ENCODE measurements at places on chromosomes 11 and 22.
A peak's percentile ranks its signal among the peaks of the same experiment; 100 is the strongest.

- no peak for DNase-seq
Measured at GRCh38 chr11:60459345-60459744, 3.7 kb downstream of the MS4A1 start.

GRCh38 chr11:2526808-2527381, 82.1 kb downstream of the KCNQ1 start:
- DNase-seq = no peak

- no peak for DNase-seq
Measured at GRCh38 chr22:48700566-48701295, 1126.9 kb downstream of the BRD1 start.

DNA sequence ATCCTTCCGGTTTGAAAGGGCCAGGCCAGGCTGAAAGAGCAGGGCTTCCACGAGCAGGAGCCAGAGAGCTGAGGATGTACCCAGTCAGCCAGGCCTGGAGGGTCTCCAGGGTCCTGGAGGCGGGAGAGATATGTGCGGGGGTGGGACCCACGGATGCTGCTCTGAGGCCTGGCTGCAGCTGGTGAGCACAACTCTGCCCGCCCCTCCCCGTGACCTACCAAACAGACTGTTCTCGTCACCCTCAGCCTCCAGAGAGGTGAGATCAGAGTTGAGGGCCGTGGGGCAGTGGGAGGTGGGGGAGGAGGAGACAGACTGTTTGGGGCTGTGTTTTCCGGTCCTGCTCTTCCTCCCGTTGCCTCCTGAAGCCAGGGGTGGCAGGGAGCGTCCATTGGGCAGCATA, 42.2 kb downstream of the TRIOBP start:
- DNase-seq = no peak

- no peak for DNase-seq
Measured at GRCh38 chr11:113715273-113715672, 9.2 kb upstream of the TMPRSS5 start.

- DNase-seq = peak; percentile 52
Measured at GRCh38 chr22:17836992-17837742, 62.9 kb upstream of the BID start.

GRCh38 chr11:41308286-41308685, 151.2 kb downstream of the LRRC4C start:
- DNase-seq = no peak

- DNase-seq = no peak
Measured at GRCh38 chr11:116901211-116901610, 63.8 kb upstream of the APOA1 start.

GRCh38 chr11:28228196-28228895, 120.2 kb downstream of the METTL15 start:
- DNase-seq = peak; percentile 58

GRCh38 chr11:45368697-45369096, 82.6 kb upstream of the SYT13 start:
- DNase-seq = no peak

DNA sequence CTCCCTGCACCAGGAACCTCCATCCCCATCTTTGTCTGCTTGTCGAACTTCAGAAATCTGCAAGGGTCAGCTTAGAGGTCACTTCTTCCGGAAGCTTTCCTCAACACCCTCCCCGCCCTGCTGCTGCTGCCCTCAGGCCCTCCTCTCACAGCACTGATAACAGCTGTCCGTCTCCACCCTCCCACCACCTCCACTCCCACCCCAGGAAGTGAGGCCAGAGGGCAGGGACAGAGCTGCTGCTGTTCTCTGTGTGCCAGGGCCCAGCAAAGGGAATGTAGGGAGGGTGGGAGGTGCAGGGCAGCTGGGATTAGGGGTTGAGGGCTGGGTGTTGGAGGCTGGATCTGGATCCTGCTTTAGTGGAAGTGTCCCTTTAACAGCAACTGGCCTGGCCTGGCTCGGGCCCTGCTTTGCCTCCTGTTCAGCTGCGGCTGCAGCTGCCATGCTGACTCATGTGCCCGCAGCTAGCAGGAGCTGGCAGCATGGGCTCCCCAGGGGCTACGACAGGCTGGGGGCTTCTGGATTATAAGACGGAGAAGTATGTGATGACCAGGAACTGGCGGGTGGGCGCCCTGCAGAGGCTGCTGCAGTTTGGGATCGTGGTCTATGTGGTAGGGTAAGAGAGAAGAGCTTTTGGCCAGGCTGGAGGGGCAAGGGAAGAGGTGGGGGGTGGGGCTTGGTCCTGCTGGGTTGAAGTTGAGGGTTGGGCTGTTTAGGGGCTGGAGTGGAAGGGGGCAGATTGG, at the start of gene P2RX6:
TSS of gene P2RX6 (plus strand) at position 440 of the 740 bp plus-strand sequence. CDS start at position 450, 10 bp downstream.
- no peak for DNase-seq

DNA sequence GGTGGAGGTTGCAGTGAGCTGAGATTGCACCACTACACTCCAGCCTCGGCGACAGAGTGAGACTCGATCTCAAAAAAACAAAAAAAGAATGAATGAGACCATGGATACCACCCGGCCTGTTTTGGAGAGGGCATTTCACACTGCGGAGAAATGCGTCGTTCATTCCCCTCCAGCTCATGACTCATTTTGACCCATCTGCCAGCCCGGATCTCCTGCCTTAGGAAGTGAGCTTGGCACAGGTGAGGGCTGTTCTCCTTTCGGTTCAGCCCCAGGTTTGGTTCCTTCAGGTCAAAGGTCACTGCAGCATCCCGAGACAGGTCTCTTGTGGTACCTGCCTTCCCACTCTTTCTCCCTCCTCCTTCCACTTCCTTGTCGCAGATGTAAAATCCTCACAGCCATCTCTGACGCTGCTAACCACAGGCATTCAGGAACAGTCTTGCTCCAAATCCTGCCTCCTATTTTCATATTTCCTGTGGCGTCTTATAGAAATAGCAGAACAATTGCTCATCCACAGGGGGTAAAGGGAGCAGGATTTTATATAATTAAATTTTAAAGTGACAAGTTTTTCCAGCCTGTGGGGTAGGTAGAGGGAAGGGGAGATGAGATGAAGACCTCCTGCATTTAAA, 517.9 kb downstream of the NTM start:
- peak; percentile 95 for DNase-seq

DNA sequence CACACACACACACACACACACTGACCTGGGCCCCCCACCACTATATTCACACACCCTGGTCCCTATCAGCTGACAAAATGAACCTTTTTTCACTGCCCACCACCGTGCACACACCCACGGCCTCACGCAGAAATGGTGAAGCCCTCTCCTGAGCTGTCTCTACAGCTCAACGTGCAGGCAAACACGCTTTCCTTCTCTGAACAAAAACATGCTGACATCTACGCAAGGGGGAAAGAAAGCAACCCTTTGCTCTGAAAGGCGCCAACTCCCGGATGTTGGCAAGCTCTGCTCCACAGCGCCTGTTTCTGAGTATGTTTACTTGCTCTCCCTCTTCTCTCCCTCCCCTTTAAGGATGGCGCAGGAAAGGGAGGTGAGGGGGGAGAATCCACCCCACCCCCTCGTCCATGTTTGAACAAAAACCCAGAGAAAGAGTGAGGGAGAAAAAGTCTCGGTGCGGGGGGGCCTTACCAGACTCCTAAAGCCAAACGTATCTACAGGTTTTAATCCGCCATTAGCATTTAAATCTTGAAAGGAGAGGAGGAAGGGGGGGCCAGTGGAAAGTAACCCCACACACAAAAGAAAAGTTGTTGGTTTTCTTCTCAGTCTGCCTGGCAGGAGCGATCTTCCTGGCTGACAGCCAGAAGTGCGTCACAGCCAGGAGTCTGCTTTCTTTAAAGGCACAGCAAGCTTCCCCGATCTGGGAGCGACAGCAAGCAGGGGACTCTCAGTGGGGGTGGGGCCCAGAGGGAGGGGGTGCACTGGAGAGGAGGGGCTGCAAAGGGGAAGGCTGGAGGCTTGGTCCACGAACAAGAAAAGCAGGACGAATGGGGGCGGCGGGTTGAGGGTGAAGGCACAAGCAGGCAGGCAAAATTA, 39.6 kb downstream of the NUMA1 start:
- peak; percentile 84 for DNase-seq

DNA sequence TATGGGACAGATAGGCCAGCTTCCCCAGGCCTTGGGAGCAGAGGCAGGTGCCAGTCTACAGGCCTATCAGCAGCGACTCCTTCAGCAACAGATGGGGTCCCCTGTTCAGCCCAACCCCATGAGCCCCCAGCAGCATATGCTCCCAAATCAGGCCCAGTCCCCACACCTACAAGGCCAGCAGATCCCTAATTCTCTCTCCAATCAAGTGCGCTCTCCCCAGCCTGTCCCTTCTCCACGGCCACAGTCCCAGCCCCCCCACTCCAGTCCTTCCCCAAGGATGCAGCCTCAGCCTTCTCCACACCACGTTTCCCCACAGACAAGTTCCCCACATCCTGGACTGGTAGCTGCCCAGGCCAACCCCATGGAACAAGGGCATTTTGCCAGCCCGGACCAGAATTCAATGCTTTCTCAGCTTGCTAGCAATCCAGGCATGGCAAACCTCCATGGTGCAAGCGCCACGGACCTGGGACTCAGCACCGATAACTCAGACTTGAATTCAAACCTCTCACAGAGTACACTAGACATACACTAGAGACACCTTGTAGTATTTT, 26.6 kb upstream of the L3MBTL2 start:
- DNase-seq = no peak

DNA sequence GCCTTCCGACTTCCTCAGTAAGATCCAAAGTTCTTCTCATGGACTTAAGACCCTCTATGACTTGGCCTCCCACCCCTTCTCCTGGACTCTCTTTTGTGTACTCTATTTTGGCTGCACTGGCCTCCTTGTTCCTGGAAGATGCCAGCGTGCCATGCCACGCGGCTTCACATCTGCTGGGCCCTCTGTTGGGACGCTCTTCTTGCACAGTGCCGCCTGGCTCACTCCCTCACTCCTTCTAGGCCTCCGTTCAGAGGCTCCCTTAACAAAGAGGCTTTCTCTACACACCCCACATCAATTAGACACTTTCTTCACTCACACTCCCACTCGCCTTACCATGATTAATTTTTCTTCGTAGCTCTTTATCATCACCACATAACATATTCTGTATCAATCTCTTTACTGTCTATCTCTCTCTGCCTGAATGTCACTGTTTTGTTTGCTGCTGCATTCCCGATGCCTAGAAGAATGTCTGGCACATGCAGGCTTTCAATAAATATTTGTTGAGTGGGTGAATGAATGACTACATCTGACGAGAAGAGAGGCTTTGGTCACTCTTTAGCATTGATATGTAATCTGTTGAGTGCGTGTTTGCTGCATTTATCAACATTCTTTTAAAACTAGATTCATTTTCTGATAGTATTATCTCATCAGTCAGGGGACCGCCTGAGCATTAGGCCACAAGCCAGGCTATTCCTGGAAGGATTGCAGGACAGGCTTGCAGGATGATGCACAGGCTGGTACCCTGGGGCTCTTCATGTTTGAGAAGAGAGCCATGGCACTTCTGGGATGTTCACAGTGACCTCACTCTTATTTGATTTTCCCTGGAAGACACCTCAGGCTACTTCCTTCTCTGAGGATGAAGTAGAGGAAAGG, 60.6 kb upstream of the AMPD3 start:
- DNase-seq = peak; percentile 80

DNA sequence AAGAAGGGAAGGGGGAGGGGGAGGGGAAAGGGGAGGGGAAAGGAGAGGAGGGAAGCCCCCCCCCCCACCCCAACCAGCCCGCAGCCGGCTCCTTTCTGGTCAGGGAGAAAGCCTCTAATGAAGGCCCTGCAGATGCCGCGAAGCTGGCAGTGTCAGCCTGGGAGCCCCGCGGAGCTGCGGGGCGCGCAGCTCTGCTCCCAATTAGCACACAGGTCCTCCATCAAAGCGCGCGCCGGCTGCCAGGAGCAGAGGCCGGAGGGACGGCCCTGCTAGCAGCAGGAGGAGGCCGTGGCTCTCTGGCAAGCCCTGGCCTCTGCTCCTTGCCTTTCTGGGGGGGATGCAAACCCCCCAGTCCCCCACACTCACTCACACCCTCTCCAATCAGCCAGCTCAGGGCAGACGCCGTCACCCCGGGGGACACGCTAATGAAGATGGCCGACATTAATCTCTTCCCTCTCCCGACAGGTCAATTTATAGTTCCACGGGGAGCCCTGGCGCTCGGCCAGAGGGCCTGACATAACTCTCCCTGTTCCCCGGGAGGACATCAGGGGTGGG, 70.5 kb upstream of the TCF20 start:
- DNase-seq = no peak

GRCh38 chr22:36417281-36417686, 29.5 kb upstream of the MYH9 start:
- peak; percentile 98 for DNase-seq

- DNase-seq = no peak
Measured at GRCh38 chr11:69108030-69108429, 47.7 kb upstream of the SMIM38 start.

GRCh38 chr11:103773059-103773458, 263.4 kb upstream of the DDI1 start:
- no peak for DNase-seq

GRCh38 chr11:111699579-111700156, 66.5 kb downstream of the PPP2R1B start:
- DNase-seq = no peak

GRCh38 chr11:112255067-112255720, 5.5 kb downstream of the PLET1 start:
- no peak for DNase-seq

GRCh38 chr22:42863349-42863961, 6.4 kb upstream of the ARFGAP3 start:
- DNase-seq = peak; percentile 89

- no peak for DNase-seq
Measured at GRCh38 chr11:22130462-22131053, 62.3 kb upstream of the ANO5 start.

DNA sequence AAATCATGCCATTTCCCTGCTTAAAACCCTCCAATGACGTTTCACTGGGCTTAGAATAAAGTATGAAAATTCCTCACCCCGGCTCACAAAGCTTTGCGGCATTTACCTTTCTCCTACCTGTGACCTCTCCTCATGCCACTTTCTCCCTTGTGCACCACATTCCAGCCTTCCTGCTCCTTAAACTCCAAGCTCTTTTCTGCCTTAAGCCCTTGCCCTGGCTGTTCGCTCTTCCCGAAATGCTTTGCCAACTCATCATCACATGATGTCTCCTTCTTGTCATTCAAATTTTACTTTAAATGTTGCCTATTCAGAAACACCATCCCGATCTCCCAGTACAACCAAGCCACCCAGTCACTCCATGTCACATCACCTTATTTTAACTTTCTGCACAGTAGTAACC, 2.0 kb downstream of the PLEKHA7 start:
- DNase-seq = no peak

GRCh38 chr11:8325591-8326304, 62.1 kb upstream of the LMO1 start:
- no peak for DNase-seq

DNA sequence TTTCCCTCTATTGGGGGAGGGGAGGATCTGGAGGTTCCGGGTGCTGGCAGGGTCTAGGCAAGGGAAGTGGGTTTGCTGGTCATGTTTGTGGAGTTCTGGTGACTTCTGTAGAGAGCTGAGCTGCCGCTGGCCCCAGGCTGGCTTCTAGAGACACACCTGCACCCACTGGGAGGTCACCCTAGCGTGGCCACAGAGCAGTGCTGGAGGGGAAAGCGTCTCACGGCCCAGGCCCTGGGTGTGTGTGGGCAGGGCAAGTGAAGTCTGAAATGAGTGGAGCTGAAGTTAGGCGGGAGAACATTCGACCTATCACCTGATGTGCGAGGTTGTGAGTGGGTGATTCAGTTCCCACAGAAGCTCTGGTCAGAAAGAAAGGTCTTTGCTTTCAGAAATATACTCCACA, 27.9 kb downstream of the SMIM38 start:
- DNase-seq = no peak

GRCh38 chr11:79393362-79394043, 47.3 kb downstream of the TENM4 start:
- DNase-seq = peak; percentile 21

All from foreskin keratinocyte (primary cell).